Activated T-helper 2 cell treated with anti-CD3 and anti-CD28 coated beads, Interferon-gamma antibody, Interleukin-2, Interleukin-4, amounts not matched to agents 10 μg/mL and 5 μg/mL and 100 μg/mL, durations not matched to agents 14 hours and 24 hours and 36 hours (primary cell): ENCODE measurements at places on chromosomes 13 and 19. TPM values are rescaled to one million over a fixed set of nuclear protein-coding genes. Genes with fewer than 3 reads are reported as not detected.

LRFN3 gene
- total RNA-seq: 10.7 and 10.8 TPM in 2 replicates

CIC gene
- total RNA-seq: 68.3 and 69.3 TPM in 2 replicates

C13orf42 gene
- total RNA-seq: not detected in 2 replicates

GARIN5A gene
- 0.28 and 0.82 TPM in 2 replicates for total RNA-seq

ZNF813 gene
- total RNA-seq: 3.4 TPM in 2 replicates

FAM83E gene
- total RNA-seq: 4.3 and 6.4 TPM in 2 replicates

LILRA2 gene
- not detected in 2 replicates for total RNA-seq

SGCG gene
- total RNA-seq: not detected in 2 replicates

PSG1 gene
- total RNA-seq: not detected in 2 replicates

PLPP2 gene
- not detected in 2 replicates for total RNA-seq

ZNF177 gene
- 0.46 and 0.48 TPM in 2 replicates for total RNA-seq

ZNF837 gene
- total RNA-seq: 1.1 and 1.5 TPM in 2 replicates

CEACAM4 gene
- total RNA-seq: not detected in 2 replicates

SMAD9 gene
- total RNA-seq: not detected in 2 replicates

HIPK4 gene
- 0.07 TPM in 1 of 2 replicates, not detected in the other for total RNA-seq

SHFL gene
- 56.1 and 56.2 TPM in 2 replicates for total RNA-seq

LILRB4 gene
- total RNA-seq: 0.32 and 0.46 TPM in 2 replicates

MIA gene
- total RNA-seq: 0.69 TPM in 1 of 2 replicates, not detected in the other

SEMA6B gene
- not detected in 2 replicates for total RNA-seq

CCDC194 gene
- 1.5 and 2.4 TPM in 2 replicates for total RNA-seq

SHISA2 gene
- total RNA-seq: 0.07 and 0.14 TPM in 2 replicates

MISP3 gene
- 5.3 and 5.5 TPM in 2 replicates for total RNA-seq

MAST1 gene
- 5.2 and 6.5 TPM in 2 replicates for total RNA-seq

CACNA1A gene
- 0.25 and 0.30 TPM in 2 replicates for total RNA-seq

MICU2 gene
- 36.6 and 38.8 TPM in 2 replicates for total RNA-seq

KCNRG gene
- total RNA-seq: 0.53 and 0.75 TPM in 2 replicates

COMP gene
- total RNA-seq: not detected in 2 replicates

ZNF562 gene
- total RNA-seq: 17.3 and 18.2 TPM in 2 replicates

MEDAG gene
- not detected in 2 replicates for total RNA-seq

AMER2 gene
- total RNA-seq: not detected in 2 replicates

TM9SF2 gene
- total RNA-seq: 77.5 and 78.5 TPM in 2 replicates

PRSS57 gene
- total RNA-seq: not detected in 2 replicates

KLF1 gene
- total RNA-seq: 0.62 and 0.97 TPM in 2 replicates

GAPDHS gene
- not detected in 2 replicates for total RNA-seq

SHANK1 gene
- not detected in 2 replicates for total RNA-seq

UPK1A gene
- 0.59 and 1.2 TPM in 2 replicates for total RNA-seq

ACP7 gene
- not detected in 2 replicates for total RNA-seq

EBI3 gene
- 47.0 and 55.4 TPM in 2 replicates for total RNA-seq

PLPPR3 gene
- not detected in 2 replicates for total RNA-seq

TUBB4A gene
- total RNA-seq: 7.9 and 11.3 TPM in 2 replicates

MAP3K10 gene
- 20.0 and 21.7 TPM in 2 replicates for total RNA-seq

RFPL4A gene
- not detected in 2 replicates for total RNA-seq
